Activated T-cell treated with anti-CD3 and anti-CD28 coated beads, Interleukin-2, amount 50 U/mL, for 48 hours (primary cell): ENCODE measurements at places on chromosomes 1 and 21.

- DNase-seq = no peak
Measured at GRCh38 chr1:242081446-242081845, 82.5 kb upstream of the MAP1LC3C start.

- no peak for DNase-seq
Measured at GRCh38 chr1:92601044-92601443, 114.3 kb upstream of the GFI1 start.

DNA sequence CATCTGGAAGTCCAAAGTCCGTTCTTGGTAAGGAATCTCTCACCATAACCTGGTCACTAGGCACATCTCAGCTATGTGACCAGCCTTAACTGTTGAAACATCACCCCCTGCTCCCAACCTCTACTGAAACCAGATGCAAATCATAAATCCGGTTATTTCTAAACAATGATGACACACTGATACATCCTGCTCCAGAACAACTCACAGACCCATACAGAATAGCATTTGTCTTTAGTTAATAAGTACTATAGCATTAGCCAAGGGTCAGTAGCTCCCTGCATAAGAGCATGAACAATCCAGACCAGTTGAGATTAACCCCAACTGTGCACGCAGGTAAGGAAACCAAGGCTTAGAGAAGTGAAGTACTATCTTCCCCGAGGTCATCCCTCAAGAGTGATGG lies 38.0 kb upstream of the KCTD3 start:
- DNase-seq = no peak

DNA sequence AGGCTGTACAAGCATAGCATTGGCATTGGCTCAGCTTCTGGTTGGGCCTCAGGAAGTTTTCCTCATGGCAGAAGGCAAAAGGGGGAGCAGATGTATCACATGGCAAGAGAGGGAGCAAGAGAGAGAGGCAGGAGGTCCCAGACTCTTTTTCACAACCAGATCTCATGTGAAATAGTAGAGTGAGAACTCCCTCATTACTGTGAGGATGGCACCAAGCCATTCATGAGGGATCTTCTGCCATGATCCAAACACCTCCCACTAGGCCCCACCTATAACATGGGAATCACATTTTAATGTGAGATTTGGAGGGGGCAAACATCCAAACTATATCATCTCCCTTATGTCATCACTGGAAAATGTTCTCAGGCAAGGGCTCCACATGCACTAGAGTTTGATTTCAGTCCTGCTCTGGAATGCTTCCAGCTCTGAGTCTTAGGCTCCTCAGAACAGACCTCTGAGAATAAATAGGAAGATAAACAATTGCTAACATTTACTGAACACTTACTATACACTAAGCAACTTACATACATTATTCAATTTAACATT lies 39.4 kb upstream of the VTCN1 start:
- no peak for DNase-seq

DNA sequence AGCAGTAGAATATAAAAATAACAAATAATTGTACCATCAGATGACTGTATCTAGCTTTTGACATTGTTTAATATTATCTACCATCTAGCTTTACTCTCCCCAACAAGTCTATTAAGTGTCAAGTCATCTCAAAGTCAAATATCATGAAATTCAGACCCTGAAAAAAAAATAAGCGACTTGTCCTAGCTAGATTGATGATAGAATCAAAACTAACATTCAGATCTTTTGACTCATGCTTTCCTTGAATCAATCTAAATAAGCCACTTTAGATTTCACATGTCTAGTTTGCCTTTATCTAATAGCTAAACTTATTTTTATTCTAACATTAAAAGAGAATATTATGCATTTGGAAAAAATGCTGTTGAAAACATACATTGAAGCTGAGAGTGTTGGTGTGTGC lies 35.4 kb downstream of the CRB1 start:
- DNase-seq = no peak

GRCh38 chr1:166597516-166597915 lies 241.8 kb upstream of the POGK start:
- no peak for DNase-seq

DNA sequence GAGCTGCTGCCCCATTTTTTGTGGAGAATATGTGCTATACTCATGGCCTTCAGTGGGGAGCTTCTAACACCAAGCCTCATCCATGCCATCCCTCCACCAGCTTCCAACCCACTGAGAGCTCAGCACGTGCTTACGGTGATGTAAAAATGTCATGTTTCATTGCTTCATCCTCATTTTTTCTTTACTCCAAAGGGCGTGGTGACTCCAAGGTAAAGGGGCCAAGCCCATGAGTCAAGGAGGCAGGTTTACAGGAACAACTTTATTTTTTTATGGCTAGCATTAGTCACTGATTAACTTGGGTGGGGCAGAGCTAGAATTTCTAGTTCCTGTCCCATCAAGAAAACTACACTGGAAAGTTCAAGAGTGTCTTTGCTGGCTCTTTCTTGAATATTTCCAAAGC lies at the start of gene C1orf226:
TSS of gene C1orf226 (plus strand) at position 346 of the 400 bp plus-strand sequence. CDS start 174 bp downstream, outside the sequence.
- no peak for DNase-seq

- DNase-seq = no peak
Measured at GRCh38 chr1:178575611-178576361, 62.9 kb downstream of the TEX35 start.

DNA sequence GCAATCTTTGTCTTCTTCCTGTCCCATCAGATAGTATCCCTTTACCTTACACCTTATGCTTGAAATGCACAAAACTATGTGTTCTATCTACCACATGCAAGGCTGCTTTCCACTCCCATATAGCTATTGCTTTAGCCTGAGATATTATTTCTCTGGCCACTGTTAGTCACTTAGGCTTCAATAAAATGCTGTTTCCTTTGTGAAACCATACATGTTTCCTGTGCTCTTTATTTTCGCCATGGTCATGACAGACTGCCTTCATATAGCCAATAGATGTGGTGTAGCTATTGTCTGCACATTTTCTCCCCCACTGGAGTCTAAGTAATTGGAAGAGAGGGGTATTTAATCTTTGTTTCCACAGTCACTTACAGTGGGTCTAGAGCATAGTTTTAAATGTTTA lies 108.4 kb downstream of the GREM2 start:
- no peak for DNase-seq

DNA sequence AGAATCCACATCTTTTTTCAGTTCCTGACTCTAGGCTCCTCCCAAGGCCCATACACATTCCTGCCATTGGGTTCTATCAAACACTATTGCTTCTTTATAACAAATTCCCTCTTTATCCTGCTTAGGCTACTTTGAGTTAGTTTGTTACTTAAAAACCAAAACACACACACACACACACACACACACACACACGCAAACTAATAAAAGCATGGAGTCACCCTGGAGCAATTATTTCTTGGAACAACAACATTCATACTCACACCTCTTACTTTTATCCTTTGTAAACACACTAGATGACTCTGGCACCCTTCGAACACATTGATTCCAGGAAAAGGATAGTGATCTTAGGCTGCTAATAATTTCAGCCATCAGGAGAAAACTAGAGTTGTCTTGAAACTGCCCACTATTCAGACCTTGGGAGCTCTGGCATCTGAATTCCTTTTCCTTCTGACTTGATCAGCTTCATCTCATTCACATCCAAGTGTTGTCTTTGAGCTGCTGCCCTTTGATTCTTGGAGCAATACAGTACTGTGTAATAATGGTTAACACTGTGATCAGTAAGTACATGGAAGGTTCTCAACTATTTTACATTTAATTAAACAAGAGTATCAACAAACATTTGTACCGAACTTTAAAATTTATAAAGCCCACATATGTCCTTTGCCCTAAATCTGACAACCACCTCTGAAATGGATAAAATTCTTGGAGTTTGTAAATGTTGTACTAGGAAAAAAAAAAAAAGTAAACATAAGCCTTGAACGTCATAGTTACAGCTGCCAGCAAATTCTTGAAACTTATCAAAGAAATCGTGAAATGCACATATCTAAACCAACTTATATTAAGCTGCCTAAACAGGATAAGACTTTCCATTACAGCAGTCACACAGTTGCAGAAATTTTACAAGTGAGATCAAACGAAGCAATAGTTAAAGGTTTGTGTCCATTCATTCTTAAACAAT lies 2.8 kb upstream of the SEC22B start:
- no peak for DNase-seq

GRCh38 chr1:159591981-159592380 lies 4.4 kb downstream of the APCS start:
- DNase-seq = no peak

GRCh38 chr21:26519142-26519541 lies 53.9 kb downstream of the CYYR1 start:
- DNase-seq = no peak

DNA sequence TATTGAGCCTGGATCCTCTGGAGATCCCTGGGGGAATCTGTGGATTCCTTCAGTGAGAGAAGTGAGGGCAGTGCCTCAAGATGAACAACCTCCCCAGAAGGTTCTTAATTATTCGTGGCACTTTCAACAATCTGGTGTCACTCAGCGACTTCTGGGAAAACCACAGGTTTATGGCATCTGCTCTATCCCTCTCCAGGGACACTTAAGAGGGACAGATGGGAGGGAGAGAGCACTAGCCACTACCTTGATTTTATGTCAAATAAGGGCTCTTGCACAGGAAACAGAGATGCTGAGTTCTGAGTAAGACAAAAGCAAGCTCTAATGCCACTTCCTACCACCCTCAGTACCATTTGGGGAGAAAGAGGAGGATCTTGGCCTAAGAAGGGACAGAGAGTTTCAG lies 21.2 kb upstream of the CHI3L1 start:
- no peak for DNase-seq

DNA sequence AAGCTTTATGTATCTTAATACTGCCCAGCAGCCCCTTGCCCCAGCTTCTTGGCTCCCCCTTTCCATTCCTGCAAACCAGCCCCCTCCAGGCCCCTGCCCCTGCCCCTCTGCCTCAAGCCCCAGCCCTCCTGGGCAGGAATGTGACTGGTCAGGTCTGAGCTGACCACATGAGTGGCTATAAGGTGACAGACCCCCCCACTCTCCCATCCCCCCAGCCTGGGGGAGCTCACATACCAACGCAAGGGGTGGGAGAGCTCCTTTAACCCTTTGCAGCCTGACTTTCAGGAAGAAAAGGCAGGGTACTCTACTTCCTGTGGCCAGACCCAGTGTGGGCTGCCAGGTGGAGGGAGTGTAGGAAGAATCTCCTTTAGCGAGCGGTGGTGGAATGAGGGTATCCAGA lies 33.2 kb downstream of the AHDC1 start:
- no peak for DNase-seq

GRCh38 chr1:184595596-184595995 lies 159.1 kb downstream of the EDEM3 start:
- no peak for DNase-seq

DNA sequence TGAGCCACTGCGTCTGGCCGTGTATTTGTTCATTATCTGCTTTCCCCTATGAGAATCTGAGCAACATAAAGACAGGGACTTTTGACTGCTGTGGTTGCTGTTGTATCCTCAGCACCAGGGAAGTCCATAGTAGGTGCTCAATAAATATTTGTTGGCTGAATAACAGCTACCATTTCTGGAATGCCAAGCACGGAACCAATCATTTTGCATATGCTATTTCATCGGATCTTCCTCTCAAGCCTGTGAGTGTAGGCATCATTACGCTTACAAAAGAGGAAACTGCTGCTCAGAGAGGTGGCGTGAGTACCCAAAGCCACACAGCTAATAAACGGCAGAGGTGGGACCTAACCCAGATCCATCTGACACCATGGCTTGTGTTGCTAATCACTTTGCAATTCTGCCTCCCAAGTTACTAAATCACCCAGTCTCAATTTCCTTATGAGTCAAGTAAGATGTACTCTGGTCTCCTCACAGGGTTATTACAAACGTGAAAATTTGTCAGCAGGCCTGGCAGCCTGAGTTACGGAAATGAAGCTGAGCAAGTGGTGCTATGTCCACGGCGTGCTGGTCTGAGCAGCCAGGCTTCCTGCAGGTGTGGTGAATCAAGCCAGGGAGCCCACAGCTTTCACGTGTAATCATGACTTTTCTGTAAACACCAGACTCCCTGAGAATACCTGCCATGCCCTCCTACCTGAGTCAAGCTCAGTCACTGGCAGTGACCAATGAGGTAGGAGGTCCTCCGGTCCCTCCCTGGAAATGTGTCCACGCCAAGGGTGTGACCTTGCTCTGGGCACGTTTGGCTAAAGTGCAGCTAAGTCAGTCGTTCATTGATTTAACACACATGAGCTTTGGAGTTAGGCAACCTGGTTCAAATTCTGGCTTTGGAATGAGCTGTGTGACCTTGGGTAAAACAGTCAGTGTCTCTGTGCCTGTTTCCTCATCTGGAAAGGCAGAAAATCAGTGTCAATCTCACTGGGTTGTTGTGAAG lies 4.8 kb upstream of the RHCE start:
- DNase-seq = no peak
